Stomach (tissue), 19 donors: ENCODE measurements at places on chromosomes 7 and 10.

DNA sequence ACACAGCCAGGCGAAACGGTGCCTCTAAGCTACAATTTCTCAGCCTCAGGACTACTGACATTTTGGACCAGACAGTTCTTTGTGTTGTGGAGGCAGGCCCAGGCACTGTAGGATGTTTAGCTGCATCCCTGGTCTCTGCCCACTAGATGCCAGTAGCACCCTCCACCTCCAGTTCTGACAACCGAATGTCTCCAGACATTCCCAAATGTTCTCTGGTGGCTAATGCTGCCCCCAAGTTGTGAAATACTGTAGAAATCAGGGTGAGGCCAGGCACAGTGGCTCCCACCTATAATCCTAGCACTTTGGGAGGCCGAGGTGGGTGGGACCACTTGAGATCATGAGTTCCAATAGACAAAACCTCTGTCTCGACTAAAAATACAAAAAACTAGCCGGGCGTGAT lies 18.2 kb downstream of the HNRNPF start:
- DNase-seq = peak; percentile 59

GRCh38 chr7:48179496-48180030 lies 8.3 kb downstream of the ABCA13 start:
- DNase-seq = no peak

DNA sequence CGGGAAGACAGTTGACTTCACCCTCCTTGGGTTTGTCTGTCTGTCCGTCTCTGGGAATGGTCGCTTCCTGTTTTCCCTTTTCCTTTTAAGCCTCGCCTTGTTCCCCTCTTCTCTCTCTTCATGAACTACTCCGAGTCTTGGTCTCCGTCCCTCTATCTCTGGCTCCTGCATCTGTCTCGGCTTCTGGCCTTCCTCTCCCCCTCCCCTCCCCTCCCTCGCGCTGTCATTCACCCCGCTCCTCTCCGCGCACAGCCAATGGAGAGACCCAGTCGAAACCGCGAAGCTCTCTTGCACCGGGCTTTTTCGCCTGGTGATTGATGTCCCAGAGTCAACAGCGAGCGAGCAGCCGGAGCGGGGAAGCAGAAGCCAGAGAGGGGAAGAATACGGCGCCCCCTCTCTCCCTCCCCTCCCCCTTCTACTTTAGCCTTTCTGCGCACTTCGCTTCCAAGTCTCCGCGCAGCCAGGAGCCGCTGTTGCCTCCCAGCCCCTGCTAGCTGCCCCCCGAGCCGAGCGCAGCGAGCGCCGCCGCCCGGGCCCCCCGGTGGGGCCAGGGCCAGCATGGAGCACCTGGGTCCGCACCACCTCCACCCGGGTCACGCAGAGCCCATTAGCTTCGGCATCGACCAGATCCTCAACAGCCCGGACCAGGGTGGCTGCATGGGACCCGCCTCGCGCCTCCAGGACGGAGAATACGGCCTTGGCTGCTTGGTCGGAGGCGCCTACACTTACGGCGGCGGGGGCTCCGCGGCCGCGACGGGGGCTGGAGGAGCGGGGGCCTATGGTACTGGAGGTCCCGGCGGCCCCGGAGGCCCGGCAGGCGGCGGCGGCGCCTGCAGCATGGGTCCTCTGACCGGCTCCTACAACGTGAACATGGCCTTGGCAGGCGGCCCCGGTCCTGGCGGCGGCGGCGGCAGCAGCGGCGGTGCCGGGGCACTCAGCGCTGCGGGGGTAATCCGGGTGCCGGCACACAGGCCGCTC lies at the start of gene TLX1:
Gene TLX1 (plus strand): TSS at position 317 of the 978 bp plus-strand sequence. CDS start 242 bp downstream, at position 559.
- no peak for DNase-seq

DNA sequence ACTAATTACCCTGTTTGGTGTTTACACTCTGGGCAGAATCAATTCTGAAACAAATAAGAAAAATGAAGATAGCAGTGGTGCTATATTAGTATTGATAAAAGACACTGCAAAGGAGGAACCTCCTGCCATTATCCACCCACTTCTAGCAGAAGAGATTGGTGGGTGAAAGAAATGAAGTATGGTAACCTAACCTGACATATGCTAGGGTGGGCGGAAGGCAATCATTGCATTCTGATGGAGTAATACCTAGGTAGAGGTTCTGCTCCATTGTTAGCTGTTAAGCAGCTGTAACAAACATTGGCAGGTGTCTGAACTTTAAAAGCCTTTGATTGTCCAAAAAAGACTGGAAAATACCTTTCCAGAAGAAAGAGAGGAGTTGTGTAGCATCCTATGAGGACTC lies 95.9 kb downstream of the OTUD1 start:
- no peak for DNase-seq

DNA sequence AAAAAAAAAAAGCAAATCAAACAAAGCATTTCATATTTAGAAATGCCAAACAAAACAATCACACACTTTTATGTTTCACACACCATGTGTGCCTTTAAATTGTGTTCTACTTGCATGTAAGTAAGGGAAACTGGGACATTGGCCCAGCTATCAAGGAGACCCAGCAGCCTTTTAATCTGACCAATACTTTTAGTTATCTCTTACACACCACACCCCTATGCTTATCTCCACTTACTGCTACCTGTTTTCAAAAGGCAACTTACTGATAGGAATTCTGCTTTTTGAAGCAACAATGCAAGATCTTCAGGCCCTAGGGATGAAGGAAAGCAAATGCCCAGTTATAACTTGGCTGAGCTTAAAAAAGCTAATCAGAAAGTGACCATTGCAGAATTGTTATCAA lies 1244.8 kb upstream of the SORCS1 start:
- no peak for DNase-seq

- no peak for DNase-seq
Measured at GRCh38 chr7:101826081-101826835, 8.8 kb downstream of the CUX1 start.

DNA sequence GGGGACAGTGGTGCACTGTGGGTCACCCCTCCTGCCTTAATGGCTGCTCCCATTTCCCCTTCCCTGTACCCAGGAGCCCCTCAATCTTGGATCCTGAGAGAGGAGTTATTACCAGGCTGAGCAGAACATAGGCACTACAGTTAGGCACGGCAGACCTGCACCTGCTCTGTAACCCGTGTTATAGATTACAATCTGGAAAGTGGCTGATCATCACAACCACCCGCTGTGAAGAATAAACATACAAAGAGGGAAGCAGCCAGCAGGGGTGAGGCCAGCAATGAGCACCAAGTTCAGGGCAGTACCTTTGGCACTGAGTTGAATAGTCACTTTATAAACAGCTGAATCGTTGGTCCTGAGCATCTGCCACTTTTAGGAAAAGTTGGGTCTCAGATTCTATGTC lies 1.7 kb downstream of the CDHR1 start:
- no peak for DNase-seq

- no peak for DNase-seq
Measured at GRCh38 chr10:132628966-132629900, 91.6 kb downstream of the INPP5A start.

- no peak for DNase-seq
Measured at GRCh38 chr7:156608173-156608478, 32.4 kb upstream of the RNF32 start.
